Activated effector memory CD4-positive, alpha-beta T cell treated with Interleukin-2 at 50 U/mL for 16 hours (primary cell): ENCODE measurements at places on chromosomes 2 and 18.

GRCh38 chr2:142535311-142535710 is 342.2 kb upstream of the KYNU start:
- DNase-seq = no peak

DNA sequence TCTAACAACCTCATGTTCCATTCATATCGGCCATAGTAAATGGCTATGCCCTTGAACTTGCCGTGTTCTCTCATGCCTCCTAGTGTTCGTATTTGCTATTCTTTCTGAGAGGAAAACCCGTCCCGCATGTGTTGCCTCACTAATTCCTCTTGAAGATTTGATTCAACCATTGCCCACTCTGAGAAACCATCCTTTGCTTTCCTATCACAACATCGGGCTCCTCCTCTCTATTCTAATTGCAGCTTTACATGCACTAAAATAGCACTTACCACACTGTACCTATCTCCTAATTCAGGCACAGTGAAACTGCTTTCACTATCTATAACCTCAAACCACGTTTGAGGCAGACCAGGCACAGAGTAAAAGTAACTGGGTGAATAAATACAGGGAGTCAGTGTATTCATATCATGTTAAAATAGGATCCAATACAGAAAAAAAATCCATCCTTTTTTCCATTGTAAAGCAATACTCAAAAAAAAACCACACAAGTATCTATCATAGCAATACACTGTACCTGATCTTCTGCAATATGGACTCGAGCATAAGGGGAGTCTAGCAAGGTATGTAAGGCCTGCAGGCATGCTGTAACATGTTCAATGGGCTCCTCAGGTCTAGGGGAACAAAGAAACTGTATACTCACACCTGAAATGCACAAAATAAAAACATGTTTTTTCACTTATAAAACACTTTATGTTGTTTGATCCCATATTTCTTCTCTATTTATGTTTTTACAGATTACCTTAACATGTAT is 39.0 kb upstream of the STRN start:
- DNase-seq = no peak

DNA sequence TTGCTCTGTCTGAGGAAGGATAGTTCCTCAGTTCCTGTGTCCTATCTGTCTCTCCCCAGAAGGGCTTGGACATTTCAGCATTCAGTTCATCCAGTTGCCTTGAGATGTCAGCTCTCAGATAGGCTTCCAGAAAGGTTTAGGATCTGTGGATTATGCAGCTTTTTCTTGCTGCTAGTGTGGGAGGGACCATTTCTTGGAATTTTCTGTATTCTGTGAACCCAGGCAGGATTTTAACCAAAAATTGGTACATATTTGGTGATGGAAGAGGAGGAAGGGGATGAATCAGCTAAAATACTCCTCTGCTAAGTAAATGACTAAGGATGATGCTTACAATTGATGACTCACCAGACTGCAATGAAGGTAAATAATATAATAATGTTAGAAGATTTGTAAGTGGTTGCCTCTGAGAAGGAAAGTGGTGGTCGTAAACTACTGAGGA is 58.6 kb upstream of the DOCK10 start:
- DNase-seq = no peak

GRCh38 chr2:85475799-85476490 is 57.4 kb downstream of the SH2D6 start:
- no peak for DNase-seq

GRCh38 chr2:218001629-218002028 is 1.2 kb downstream of the TNS1 start:
- no peak for DNase-seq

DNA sequence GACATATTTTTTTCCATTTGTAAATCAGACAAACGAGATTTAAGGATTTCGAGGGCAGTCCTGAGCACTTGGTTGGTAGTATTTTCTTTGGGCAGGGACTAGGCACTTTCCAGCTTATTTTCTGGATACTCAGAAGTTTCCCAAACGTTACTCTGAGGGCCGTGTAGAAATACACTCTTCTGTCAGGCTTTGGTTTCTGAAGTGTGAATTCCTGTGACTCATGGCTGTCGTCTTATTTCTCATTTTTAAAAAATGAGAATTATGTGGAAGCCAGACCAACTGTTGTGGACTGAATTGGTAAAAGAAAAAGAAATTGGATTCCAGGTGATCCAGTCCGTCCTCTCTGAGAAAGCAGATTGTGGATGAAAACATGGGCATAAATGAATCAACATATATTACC is 658.6 kb upstream of the FANCL start:
- no peak for DNase-seq

DNA sequence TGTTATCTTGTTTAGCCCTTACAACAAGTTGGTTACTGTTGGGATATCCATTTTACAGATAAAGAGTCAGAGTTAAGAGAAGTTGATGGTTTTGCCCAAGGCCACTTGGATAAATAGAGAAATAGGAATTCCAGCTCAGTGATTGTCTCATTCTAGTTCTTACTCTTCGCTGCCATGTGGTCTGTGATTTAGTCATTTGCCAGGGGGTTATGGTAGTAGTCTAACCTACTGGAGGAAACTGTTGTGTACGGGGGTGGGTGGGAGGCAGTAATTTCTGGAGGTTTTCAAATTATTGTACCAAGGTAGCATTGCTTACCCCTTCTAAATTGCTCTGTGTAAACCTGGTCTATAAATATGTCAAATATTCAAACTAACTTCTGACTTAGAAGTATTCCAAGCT is 110.4 kb downstream of the MAP2 start:
- no peak for DNase-seq

- no peak for DNase-seq
Measured at GRCh38 chr2:190156530-190157212, 94.1 kb upstream of the MSTN start.

DNA sequence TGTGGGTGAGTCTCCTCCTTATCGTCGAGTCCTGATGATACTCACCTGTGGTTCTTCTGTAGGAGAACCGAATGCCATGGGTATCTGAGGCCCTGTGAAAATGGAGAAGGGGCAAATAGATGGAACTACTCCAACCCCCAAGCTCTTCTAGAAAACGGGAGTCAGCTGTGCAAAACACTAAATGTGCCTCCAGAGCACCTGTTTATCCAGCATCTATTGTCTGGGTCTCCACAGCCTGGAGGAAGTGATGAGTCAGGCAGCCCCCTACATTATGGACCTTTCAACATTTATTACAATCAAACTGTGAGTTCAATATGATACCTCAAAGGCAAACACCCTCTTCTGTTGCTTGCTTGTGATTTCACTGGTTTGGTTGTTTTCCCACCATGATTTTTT is 9.8 kb upstream of the LRRFIP1 start:
- no peak for DNase-seq
